Lower lobe of right lung (tissue), 2 donors: ENCODE measurements at places on chromosomes 12 and 14. TPM values are rescaled to one million over a fixed set of nuclear protein-coding genes. Genes with fewer than 3 reads are reported as not detected.
A peak's percentile ranks its signal among the peaks of the same experiment; 100 is the strongest.

- H3K4me1 ChIP-seq, result no peaks in the 10 kb centered on the region
- H3K4me3 ChIP-seq, result no peak overlapping the region
- no peaks in the 10 kb centered on the region for H3K27me3 ChIP-seq
- no peak overlapping the region for H3K27ac ChIP-seq
- no peak for DNase-seq
Measured at GRCh38 chr12:50394469-50395029, 1.9 kb downstream of the FAM186A start.

DNA sequence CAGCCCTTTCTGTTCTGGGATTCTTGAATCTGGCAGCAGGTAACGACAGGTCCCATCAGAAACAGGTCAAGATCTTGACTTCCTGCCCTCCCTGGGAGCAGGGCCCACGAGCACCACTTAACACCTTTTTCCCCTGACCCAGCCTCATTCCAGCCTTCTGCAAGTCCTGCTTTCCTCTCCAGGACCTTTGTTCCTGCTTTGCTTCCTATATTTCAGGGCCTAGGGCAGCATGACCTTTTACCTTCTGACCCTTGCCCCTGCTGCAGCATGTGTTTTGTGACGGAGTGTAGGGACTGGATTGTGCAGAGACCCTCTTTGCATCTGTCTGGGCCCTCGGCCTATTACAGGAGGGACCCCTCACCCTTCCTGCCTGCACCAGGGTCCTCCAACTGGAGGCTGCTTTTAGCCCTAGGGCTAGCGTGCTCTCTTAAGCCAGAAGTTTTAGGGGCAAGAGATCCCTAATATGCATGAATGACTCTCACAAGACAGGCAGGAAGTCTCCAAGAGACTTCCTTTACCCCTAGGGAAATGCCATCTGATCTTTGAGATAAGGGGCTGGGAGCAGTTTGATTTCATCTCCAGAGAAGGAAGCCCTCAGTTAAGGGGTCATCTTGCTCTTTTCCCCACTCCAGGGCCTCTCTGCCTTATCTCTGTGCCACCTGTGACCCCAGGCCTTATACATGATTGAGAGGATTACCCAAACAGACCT lies 209.4 kb upstream of the BCL2L14 start:
- H3K36me3 ChIP-seq, result peaks cover 16% of the 10 kb centered on the region
- peak overlapping the region; percentile 79 for H3K27ac ChIP-seq
- peaks cover 43% of the 10 kb centered on the region for H3K4me1 ChIP-seq

DNA sequence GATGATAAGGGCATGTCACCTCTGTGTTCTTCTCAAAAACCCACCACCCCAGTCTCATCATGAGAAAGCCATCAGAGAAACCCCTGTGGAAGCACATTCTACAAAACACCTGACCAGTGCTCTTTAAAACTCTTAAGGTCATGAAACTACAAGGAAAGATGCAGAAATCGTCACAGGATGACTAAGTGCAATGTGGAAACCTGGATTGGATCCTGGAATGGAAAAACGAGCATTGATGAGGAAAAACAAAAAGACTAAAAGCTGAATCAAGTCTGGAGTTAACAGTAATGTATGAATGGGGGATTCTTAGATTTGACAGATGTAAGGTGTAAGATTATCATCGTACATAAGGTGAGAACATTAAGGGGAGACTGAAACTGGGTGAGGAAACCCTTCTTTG lies 211.0 kb downstream of the TBX5 start:
- DNase-seq, result no peak
- H3K4me3 ChIP-seq, result no peak overlapping the region
- no peak overlapping the region for H3K27ac ChIP-seq
- H3K36me3 ChIP-seq, result no peaks in the 10 kb centered on the region
- H3K27me3 ChIP-seq, result no peaks in the 10 kb centered on the region
- no peaks in the 10 kb centered on the region for H3K4me1 ChIP-seq

DNA sequence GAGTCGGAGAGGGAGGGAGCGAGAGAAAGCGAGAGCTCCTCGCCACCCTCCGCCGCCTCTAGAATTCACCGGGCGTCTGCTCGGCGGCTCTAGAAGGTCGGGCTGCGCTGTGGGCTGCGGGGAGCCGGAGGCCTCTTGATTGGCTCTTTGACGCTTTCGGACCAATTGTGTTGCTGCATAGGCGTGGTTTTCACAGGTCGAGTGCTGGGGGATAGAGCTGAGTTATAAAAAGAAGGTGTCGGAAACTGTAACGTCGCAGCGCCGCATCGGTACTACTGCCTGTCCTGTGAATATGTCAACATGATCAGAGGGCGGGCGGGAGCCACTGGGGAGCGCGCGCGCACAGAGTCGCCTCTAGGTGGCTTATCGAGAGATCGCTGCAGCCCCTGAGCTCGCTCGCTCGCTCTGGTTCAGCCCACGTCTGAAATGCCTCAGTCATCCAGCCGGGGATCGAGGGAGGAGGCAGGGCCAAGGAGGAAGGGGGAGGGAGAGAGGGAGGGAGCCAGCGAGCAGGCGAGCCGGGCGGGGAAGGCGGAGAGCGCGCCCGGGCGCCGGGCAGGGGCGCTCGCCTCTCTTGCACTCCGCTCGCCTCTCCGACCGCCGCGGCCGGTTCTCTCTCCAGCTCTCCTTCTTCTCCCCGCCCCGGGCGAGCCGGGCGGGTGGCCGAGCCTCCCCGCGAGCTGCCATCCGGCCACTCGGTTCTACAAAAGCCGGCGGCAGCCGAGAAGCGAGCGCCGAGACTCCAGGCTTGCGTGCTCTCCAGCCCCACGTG lies at the start of gene TBX3:
TBX3 (minus strand) TSS at position 78 of the 772 bp plus-strand sequence. CDS start 975 bp downstream, outside the sequence.
- DNase-seq, result peak; percentile 85
- H3K27ac ChIP-seq, result peak within 1 kb of the TSS; percentile 90
- H3K4me1 ChIP-seq, result peaks cover 9% of the 10 kb centered on the region
- peaks cover 79% of the 10 kb centered on the region for H3K27me3 ChIP-seq
- H3K36me3 ChIP-seq, result peaks cover 5% of the 10 kb centered on the region
- H3K4me3 ChIP-seq, result peak within 1 kb of the TSS; percentile 66

GRCh38 chr12:38707648-38708047 lies 197.7 kb downstream of the CPNE8 start:
- H3K4me1 ChIP-seq, result no peaks in the 10 kb centered on the region
- no peaks in the 10 kb centered on the region for H3K36me3 ChIP-seq
- DNase-seq, result no peak
- no peak overlapping the region for H3K27ac ChIP-seq

DNA sequence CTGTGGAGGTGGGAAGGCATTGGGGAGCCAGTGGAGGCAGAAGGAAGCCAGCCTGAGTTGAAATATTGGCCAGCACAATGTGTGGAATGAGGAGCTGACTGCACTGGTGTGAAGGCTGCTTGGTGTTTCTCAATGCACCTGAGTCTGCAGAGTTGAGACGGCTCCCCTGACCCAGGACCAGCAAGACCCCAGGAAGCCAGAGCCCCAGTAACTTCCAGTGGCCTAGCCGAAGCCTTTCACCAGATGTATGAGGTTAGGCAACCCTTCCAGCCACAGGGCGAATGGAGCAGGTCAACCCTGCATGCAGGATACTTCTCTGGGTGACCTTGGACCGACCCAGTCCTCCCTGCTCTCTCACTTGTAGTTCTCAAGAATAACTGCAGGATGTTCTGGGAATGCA lies 12.9 kb upstream of the KRT73 start:
- H3K4me1 ChIP-seq, result no peaks in the 10 kb centered on the region
- no peaks in the 10 kb centered on the region for H3K36me3 ChIP-seq
- DNase-seq, result no peak
- H3K27ac ChIP-seq, result no peak overlapping the region

GRCh38 chr12:67484791-67485480 lies 163.6 kb upstream of the DYRK2 start:
- DNase-seq, result no peak
- H3K27ac ChIP-seq, result no peak overlapping the region
- no peak overlapping the region for H3K4me3 ChIP-seq
- no peaks in the 10 kb centered on the region for H3K27me3 ChIP-seq
- H3K4me1 ChIP-seq, result peaks cover 14% of the 10 kb centered on the region

DNA sequence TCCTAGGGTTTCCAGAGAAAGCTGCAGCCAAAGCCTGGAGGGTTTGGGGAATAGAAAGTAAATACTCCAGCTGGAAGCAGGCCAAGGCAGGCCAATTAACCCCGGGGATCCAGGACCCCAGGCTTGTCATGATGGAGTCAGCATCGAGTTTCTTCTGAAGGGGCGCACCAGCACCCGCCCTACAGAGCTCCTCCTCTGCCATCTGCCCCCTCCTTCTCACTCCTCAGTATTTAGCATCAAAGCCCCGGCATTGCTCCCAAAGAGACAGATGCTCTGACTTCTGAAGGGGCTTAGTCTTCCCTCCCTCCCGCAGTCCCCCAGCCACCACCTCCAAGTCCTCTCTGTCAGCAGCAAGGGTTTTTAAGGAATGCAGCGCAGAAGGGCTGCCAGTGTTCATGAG lies 285.1 kb upstream of the NOS1 start:
- no peaks in the 10 kb centered on the region for H3K4me1 ChIP-seq
- H3K36me3 ChIP-seq, result no peaks in the 10 kb centered on the region
- no peak for DNase-seq
- no peak overlapping the region for H3K4me3 ChIP-seq
- no peak overlapping the region for H3K27ac ChIP-seq

GRCh38 chr12:96103067-96103644 lies 67.8 kb upstream of the LTA4H start:
- peaks cover 12% of the 10 kb centered on the region for H3K4me1 ChIP-seq
- no peaks in the 10 kb centered on the region for H3K27me3 ChIP-seq
- no peaks in the 10 kb centered on the region for H3K36me3 ChIP-seq
- DNase-seq, result no peak
- no peak overlapping the region for H3K27ac ChIP-seq

DNA sequence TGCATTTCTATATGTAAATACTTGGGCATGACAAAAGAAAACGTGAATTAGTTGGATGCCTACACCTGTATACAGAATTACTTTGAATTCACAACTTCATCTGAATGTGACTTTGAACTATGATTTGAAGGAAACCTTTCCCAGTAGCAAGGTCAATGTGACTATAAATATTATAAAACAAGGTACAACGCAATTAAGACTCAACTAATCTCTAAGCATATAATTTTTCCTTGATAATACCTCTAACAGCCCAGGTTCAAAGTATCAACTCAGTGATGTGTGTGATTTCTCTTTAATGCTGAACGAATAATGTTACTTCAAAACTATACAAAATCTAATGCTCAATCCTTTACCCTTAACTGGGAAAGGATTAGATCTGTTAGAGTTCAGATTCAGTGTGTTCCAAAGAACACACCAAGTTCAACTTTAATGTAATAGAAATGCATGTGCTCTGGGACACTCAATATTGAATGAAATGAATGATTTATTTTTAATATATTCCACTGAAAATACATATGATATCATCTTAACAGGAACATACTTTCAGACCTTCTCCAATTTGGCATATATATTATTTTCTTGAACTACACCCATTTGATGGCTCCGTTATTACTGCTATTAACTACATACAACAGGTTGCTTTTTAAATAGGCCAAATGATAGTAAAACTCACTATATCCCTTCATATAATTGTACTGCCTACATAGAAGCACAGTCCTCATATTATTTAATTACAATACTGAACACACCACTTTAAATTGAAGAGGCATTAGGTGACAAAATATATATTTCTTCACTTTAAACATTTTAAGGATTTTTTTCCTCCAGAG lies 40.1 kb upstream of the MTERF2 start:
- H3K27ac ChIP-seq, result peak overlapping the region; percentile 77
- no peak for DNase-seq
- H3K4me3 ChIP-seq, result no peak overlapping the region
- no peaks in the 10 kb centered on the region for H3K27me3 ChIP-seq
- H3K36me3 ChIP-seq, result no peaks in the 10 kb centered on the region

DNA sequence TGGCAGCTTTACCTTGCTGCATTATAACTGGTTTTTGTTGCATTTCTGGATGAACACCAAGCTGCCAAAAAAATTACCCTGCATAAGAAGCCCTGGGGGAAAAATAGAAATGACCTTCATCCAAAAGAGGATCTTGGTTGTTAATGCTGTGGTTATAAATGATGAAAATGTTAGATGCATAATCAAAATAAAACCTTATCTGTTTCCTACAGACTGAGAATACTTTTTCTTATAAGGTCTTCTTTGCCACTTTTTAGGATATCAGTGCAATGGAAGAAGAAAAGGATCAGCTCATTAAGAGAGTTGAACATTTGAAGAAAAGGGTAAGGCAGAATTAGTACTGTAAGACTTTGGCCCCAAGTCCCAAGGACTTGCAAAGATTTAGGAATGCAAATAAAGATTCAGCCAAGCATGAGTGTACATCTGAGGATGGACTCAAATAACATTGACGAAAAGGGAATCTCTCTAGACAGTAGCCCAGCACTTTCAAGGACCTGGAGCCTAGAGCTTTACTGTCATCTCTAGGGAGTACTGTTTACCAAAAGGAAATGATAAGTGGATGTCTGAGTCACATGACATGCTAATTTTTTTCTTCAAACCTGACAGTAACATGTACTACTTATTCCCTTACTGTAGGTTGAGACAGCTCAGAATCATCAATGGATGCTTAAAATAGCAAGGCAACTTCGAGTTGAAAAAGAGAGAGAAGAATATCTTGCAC lies 10.7 kb downstream of the IFT81 start:
- no peak overlapping the region for H3K4me3 ChIP-seq
- H3K27ac ChIP-seq, result no peak overlapping the region
- H3K27me3 ChIP-seq, result no peaks in the 10 kb centered on the region
- H3K36me3 ChIP-seq, result peaks cover 40% of the 10 kb centered on the region
- DNase-seq, result no peak

DNA sequence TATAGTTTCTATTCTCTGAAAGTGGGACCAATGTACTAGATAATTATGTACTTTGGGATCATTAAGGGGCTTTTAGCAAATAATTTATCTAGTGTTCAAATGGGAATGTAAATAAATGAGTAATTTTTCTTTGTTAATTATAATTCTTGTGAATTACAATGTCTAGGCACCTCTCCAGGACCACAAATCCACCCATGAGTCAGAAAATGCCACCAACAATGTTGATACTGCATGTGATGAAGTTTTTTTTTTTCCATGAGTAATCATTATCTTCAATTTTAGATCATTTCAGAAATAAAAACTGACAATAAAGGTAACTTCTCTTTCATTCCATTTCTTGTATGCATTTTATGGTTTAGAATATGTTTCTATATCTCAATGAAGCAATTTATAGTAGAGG lies 470.3 kb downstream of the VRK1 start:
- H3K4me1 ChIP-seq, result no peaks in the 10 kb centered on the region
- H3K36me3 ChIP-seq, result no peaks in the 10 kb centered on the region
- H3K4me3 ChIP-seq, result no peak overlapping the region

DNA sequence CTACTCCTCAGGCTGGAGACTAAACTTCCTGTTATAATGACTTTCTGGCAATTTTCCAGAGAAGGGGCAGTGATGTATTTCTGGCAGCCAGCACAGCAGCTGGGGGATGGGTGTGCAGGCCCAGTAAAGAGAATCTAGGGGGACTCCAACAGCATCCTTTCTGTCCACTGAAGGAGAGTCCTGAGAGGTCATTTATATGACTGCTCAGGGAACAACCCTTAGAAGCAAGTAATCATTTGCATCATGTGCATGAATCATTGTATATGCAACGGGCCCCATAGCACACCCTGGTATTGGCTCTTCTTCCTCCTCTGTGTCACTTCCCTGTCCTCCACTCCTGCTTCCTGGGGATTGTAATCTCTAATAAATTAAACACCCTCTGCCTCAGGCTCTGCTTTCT lies 493.8 kb downstream of the RPS29 start:
- no peak overlapping the region for H3K4me3 ChIP-seq
- no peaks in the 10 kb centered on the region for H3K4me1 ChIP-seq
- no peaks in the 10 kb centered on the region for H3K36me3 ChIP-seq
- no peak overlapping the region for H3K27ac ChIP-seq
- H3K27me3 ChIP-seq, result no peaks in the 10 kb centered on the region

ESPL1 gene
- total RNA-seq, result 2.2 TPM

MMP14 gene
- total RNA-seq, result 124 TPM

IL22 gene
- total RNA-seq, result not detected

SSTR1 gene
- total RNA-seq, result 8.7 TPM

CEBPE gene
- total RNA-seq, result 0.32 TPM
